ENCODE measurements at places on chromosomes 7 and 10. TPM values are rescaled to one million over a fixed set of nuclear protein-coding genes. Genes with fewer than 3 reads are reported as not detected.
A peak's percentile ranks its signal among the peaks of the same experiment; 100 is the strongest.

DNA sequence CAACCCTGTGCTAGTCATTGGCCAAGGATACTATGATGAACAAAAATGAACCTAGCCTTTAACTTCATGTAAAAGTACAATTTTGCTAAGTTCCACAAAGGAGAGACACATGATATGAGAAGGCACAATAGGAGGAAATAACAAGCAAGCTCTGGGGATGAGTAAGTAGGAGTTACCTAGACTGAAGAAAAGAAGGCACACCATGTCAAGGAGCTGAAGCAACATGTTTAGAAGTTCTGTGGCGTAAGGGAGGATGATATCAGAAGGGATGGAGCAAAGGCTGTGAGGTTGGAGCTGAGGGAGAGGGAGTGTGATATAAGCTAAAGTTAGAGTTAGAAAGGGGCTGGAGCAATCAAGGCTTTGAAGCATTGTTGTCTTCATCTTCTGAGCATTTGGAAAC, 25.6 kb downstream of the KIFBP start:
- DNase-seq = no peak
- H3K36me3 ChIP-seq = peaks cover 59% of the 10 kb centered on the region
- no peak overlapping the region for H3K27ac ChIP-seq
- H3K27me3 ChIP-seq = no peaks in the 10 kb centered on the region
- H3K4me1 ChIP-seq = no peaks in the 10 kb centered on the region
- H3K4me3 ChIP-seq = no peak overlapping the region

DNA sequence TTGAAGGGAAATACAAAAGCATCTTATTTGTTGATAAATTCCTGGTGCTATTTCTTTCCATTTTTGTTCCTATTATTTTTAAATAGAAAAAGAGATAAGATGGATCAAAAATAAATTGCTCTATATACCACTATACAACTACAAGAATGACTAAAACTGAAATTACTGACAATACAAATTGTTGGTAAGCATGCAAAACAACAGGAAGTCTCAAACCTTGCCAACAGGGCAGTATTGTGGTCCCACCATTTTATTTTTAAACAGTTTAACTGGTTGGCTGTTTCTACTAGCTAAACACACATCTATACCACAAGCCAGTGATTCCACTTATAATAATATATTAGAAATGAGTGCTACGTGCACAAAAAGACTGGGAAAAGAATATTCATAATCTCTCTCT, 213.0 kb downstream of the JAZF1 start:
- H3K27ac ChIP-seq = no peak overlapping the region
- H3K27me3 ChIP-seq = no peaks in the 10 kb centered on the region
- H3K4me3 ChIP-seq = no peak overlapping the region

DNA sequence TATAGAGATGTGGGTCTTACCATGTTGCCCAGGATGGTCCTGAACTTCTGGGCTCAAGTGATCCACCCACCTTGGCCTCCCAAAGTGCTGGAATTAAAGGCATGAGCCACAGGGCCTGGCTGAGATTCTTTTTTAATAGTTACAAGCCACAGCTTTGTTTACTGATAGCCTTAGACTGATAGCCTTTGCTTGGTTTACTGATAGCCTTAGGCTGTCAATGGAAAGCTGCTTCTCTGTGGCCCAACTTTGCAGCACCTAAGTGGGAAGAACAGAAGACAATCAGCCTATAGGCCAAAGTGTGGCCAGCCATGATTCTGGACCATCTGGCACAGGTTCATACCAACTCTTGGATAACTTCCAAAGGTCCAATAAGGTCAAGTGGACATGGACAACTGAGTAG, 24.1 kb upstream of the CDCA7L start:
- H3K36me3 ChIP-seq = no peaks in the 10 kb centered on the region
- no peak overlapping the region for H3K4me3 ChIP-seq
- no peak for DNase-seq
- no peak overlapping the region for H3K27ac ChIP-seq
- H3K27me3 ChIP-seq = no peaks in the 10 kb centered on the region

EN2 gene
- not detected for total RNA-seq

AUTS2 gene
- total RNA-seq = 13.0 TPM

TRPV5 gene
- 0.17 TPM for total RNA-seq

EPO gene
- total RNA-seq = not detected

DNA sequence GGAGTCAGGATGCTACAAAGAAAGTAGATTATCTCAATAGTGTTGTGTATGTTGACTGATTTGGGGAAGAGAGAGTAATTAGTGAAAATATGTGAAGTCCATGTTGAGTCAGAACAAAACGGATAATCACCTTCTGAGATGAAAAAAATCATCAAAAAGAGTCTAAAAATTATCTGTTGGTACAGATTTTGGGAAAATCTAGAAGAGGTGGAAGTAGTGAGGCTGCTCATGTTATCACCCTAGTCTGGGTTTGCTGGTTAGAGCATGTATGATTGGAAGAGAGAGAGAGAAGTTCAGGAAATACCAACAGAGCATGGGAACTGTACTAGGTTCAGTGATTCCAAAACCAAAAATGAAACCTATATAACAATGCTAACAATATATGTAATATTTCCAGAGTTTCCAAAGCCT, 12.3 kb downstream of the RPA3 start:
- peaks cover 3% of the 10 kb centered on the region for H3K36me3 ChIP-seq
- H3K27me3 ChIP-seq = no peaks in the 10 kb centered on the region
- peaks cover 41% of the 10 kb centered on the region for H3K4me1 ChIP-seq
- DNase-seq = no peak
- peak overlapping the region; percentile 42 for H3K27ac ChIP-seq

DNA sequence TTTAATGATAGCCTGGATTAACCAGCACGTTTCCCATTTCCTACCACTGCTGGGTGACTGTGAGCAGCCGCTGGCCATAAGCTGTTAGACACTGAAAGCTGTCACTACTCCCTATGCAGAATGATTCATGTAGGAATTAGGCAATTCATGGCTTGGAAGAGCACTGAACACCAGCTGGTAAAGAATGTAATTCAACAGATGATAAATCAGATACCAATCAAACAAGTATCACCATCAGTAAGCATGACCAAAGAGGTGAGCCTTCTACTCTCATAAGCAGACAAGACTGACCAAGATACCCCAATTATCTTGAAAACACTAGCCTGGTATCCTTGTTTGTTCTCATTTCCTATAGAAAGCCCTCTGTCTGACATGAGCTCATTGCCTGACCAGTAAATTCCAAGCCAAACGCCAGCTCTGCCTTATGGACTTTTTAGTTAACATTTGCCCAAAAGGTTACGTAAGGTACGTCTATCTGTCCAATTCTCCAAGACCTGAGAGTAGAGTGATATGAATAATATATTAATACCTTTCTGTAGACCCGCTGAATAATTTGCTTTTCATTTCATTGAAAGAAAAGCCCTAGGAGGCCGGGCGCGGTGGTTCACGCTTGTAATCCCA, 127.7 kb downstream of the ELMO1 start:
- no peak overlapping the region for H3K4me3 ChIP-seq
- no peak overlapping the region for H3K27ac ChIP-seq
- DNase-seq = no peak
- H3K36me3 ChIP-seq = peaks cover 36% of the 10 kb centered on the region

CASD1 gene
- total RNA-seq = 28.4 TPM

GRCh38 chr7:25260862-25261494, 32.7 kb upstream of the NPVF start:
- H3K36me3 ChIP-seq = no peaks in the 10 kb centered on the region
- H3K27me3 ChIP-seq = peaks cover 37% of the 10 kb centered on the region
- H3K4me3 ChIP-seq = no peak overlapping the region
- no peak for DNase-seq
- peaks cover 9% of the 10 kb centered on the region for H3K4me1 ChIP-seq
- no peak overlapping the region for H3K27ac ChIP-seq

- no peak overlapping the region for H3K4me3 ChIP-seq
- no peaks in the 10 kb centered on the region for H3K27me3 ChIP-seq
These were observed 354.1 kb upstream of the VSTM2A start for GRCh38 chr7:54187886-54188685.

SFXN4 gene
- 21.7 TPM for total RNA-seq

- H3K4me1 ChIP-seq = no peaks in the 10 kb centered on the region
- no peaks in the 10 kb centered on the region for H3K36me3 ChIP-seq
- H3K27ac ChIP-seq = no peak overlapping the region
These were observed 651.4 kb downstream of the INHBA start for GRCh38 chr7:41051535-41051934.

SMKR1 gene
- total RNA-seq = 2.4 TPM

ITGA8 gene
- total RNA-seq = not detected

GIMAP6 gene
- total RNA-seq = 0.17 TPM

PILRA gene
- 2.2 TPM for total RNA-seq

DNA sequence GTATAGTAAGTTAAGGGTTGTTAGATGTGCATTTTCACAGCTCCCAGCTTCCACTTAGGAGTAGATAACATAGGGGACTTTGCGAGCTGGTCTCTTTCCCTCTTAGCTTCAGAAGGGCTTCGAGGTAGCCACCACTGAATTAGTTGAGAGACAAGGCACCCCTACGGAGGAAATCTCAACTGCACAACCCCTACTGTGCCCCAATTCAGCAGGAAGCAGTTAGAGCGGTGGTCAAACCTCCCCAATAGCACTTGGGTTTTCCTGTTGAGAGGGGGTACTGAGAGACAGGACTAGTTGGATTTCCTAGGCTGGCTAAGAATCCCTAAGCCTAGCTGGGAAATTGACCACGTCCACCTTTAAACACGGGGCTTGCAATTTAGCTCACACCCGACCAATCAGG, 1.1 kb upstream of the HERPUD2 start:
- peak overlapping the region; percentile 95 for H3K4me3 ChIP-seq
- no peak for DNase-seq
- peak overlapping the region; percentile 92 for H3K27ac ChIP-seq
- H3K36me3 ChIP-seq = peaks cover 16% of the 10 kb centered on the region

GRCh38 chr10:111298031-111298430, 221.2 kb downstream of the ADRA2A start:
- no peak overlapping the region for H3K4me3 ChIP-seq
- H3K27ac ChIP-seq = no peak overlapping the region
- H3K4me1 ChIP-seq = no peaks in the 10 kb centered on the region
- DNase-seq = no peak
- peaks cover 26% of the 10 kb centered on the region for H3K27me3 ChIP-seq

GRCh38 chr7:142864980-142865747, 10.3 kb downstream of the EPHB6 start:
- peaks cover 57% of the 10 kb centered on the region for H3K36me3 ChIP-seq
- H3K27ac ChIP-seq = no peak overlapping the region
- H3K4me1 ChIP-seq = no peaks in the 10 kb centered on the region
- no peaks in the 10 kb centered on the region for H3K27me3 ChIP-seq
- no peak overlapping the region for H3K4me3 ChIP-seq

MALRD1 gene
- total RNA-seq = not detected

OR2A12 gene
- not detected for total RNA-seq
